Right renal cortex interstitium (tissue), 3 donors: ENCODE measurements at places on chromosomes 11 and 22.

GRCh38 chr11:32497951-32498350 is 62.6 kb upstream of the WT1 start:
- DNase-seq = no peak

GRCh38 chr11:23919455-23919854 is 577.4 kb upstream of the LUZP2 start:
- DNase-seq = no peak

DNA sequence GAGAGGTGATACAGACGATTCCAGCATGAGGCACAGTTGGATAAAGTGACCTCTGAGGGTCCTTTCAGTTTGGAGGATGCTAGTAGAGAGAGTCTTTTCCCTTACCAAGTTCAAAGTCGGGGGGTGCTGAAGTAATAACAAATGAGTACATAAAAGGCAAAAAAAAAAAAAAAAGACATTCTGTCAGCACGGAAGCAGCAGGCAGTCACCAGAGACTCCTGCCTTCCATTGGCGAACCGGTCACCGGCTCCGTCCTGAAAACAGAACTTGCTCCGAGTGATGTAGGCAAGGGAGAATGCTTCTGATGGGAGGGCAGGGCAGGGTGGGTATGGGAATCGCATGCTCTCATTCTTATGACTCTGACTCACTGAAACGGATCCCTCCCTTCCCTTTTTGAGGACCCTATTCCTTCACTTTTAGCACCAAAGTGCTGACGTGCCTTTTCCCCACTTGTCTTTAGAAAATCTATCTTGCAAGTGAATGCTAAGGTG is 65.9 kb downstream of the PRR5L start:
- no peak for DNase-seq

- DNase-seq = no peak
Measured at GRCh38 chr22:23146478-23147205, 1.4 kb downstream of the RAB36 start.

- DNase-seq = peak; percentile 94
Measured at GRCh38 chr11:64688534-64688982, 34.4 kb downstream of the NRXN2 start.

- DNase-seq = no peak
Measured at GRCh38 chr11:80620867-80621266, 1180.0 kb upstream of the TENM4 start.

DNA sequence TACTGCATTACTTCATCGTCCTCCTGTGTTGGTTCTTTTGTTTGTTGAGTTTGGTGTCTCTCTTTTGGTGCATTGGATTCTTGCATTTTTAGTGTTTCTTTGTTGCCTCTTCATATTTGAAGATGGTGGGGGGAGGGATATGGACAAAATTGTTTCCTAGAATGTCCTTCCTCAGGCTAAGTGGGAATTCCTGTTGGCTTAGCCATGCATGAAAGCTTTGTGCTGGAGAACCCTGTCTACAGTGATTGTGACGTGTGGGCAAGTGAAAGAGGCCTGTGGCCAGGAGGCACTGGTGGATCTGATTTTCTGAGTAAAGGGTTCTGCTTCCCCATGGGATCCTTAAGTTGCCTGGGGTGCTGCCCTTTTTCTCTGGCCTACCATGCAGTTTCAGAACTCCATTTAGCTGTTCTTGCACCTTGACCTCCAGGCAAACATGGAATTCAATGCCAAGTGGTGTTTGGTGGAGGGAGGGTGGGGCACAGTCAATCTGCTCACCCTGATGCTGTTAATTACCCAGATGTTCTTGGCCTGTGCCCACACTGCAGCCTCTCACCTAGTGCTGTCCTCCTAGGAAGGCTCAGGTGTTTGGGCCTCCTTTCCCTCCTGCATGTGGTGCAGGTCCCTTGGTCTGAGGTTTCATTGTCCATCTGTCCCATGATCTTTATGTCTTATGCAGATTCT is 46.3 kb upstream of the SLC22A12 start:
- DNase-seq = no peak

DNA sequence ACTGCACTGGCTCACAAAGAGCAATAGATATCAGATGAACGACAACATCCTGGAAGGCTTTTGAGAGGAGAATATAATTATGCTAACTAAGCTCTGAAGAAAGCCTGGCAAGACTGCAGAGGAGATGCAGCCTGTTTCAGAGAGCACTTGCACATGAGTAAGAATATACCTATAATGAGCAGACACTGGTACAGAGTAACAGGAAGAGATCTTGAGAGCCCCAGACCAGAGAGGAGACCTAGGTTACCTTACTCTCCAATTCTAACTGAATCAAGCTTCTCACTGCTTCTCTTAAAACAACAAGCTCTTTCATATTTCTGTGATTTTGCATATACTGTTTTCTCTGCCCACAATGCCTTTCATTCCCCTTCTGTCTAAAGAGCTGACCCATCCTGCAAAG is 66.5 kb downstream of the FAM168A start:
- no peak for DNase-seq

DNA sequence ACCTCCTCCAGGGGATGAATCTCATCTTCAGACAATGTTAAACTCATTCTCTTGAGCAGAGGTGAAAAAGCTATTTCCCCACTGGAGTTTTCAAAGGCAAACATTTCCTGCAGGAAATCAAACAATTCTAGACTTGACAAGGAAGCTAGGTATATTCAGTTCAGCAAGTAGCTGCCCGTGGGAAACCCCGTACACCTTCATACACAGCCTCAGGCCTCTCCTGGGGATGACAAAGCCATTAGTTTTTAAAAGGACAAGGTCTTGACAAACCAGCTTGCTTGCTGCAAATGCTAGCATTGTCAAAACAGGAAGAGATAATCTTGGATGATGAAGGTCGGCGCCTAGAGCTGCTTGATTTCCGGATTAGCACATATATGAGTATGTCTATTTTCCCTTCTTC is 1630.8 kb upstream of the TENM4 start:
- DNase-seq = no peak

GRCh38 chr22:29266564-29267461 is 968 bp downstream of the RHBDD3 start:
- DNase-seq = no peak

DNA sequence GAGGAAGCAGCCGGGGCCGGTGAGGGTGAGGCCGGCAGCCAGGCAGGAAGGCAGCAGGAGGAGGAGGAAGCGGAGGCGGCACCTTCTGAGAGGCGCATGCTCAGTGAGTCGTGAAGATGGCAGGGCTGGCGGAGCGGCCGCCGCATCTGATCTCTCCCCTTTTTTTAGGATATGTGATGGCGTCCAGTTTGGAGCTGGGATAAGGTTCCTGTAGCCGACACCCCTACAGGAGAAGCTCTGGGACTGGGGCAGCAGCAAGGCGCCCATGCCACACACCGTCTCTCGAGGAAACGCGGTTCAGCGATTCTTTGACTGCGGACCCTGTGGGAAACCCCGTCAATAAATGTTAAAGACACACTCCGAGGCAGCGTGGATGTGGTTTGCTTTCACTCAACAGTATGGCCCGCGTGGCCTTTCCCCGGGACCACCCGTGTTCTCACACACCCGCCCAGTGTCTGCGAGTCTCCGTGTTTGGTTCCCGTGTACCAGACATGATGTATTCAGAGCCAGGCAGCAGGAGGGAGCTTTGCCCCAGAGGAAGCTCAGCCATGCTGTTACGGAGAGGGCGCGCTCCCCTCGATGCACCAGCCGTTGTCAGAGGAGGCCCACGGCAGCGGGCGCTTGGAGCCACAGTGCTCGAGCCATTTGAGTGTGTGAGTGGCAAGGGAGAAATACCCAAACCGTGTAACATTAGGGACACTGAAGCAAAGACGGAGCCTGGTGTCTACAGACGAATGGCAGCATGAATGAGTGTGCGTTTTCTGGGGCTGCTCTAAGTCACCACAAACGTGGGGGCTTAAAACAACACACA is 27.7 kb upstream of the PARVB start:
- no peak for DNase-seq

DNA sequence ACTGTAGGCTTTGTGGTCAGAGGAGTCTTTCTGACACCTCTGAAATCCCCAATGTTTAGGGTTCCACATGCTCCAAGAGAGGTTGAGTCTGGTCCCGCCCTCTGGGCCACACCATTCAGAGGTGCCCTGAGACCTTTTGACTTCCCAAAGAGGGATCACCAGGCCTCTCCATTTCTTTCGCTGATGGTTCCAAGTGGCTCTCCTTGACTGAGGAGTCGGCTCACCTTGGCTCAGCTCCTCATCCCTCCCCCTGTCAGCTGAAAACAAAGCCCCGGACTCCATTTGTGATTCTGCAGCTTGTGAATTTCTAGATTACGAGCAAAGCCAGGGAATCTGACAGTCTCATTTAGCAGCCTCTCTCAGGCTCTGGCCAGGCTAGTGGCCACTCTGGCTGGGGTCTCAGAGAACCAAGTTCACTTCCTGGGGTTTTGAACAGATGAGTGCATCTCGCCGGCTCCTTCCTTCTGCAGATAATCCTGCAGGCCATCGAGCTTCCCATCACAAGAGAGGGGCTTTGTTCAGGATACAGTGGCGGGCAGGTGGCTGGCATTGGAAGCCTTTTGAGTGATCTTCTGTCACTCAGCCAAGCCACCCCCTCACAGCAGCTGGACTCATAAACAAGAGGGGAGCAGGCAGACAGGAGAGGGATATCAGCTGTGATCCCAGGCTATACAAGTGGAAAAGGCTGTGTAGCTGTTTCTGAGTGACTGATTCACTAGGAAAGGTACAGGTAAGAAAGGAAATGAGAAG is 102.9 kb downstream of the TRIM29 start:
- DNase-seq = no peak

- no peak for DNase-seq
Measured at GRCh38 chr22:38080474-38080849, 3.5 kb downstream of the SLC16A8 start.

DNA sequence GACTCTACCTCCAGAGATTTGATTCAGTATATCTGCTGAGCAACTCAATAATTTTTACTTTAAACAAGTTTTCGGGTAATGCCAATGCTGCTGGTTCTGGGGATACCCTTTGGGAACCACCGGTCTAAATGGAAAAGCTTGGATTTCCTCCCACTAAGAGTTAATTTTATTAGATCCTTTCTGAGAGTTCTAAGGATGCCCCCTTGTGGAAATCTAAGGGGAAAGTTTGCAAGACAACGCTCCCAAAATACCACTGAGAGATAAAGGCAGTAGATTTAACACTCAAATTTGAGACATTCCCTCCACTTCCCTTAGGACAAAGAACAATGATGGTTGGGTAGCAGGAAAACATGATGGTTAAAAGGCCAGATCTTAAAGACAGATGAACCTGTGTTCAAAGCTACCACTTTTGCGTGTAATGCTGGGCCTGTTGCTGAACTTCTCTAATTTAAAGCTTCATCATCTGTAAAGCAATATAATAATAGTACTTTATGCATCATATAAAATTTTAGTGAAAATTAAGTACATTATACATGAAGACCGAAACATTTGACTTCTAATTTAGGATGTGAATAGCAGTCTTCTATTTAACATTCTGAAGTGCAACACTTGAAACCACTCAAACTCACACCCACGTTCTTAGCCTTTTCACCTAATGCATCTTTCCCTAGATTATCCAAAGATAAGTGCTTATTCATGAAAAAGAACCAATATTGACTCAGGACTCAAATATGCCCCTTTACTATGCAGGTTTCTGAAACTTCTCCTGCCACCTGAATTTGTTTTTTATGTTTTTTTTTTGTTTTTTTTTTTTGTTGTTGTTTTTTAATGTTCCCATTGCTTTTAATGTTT is 110.1 kb upstream of the LUZP2 start:
- DNase-seq = no peak

GRCh38 chr11:95652002-95652472 is 137.5 kb downstream of the FAM76B start:
- no peak for DNase-seq

DNA sequence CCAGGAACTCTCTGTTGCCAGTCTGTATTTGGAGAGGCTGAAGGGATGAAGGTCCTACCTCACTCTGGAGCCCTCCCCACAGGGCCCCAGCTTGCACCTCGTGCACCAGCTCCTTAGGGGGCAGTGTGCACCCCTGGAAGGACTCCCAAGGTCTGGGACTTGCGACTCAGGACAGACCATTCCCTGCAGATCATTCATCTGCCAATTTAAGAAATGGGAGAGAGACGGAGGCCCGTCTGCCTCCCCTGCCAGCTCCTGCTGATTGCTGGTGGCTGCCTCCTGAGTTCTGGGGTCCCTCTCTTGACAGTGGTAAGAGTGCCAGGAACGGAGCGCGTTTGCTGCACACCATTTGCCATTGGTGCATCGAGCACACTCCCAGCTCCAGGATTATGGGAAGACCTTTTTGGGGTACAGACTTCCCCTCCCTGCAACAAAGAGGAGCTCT is 27.4 kb upstream of the MALAT1 start:
- DNase-seq = no peak

DNA sequence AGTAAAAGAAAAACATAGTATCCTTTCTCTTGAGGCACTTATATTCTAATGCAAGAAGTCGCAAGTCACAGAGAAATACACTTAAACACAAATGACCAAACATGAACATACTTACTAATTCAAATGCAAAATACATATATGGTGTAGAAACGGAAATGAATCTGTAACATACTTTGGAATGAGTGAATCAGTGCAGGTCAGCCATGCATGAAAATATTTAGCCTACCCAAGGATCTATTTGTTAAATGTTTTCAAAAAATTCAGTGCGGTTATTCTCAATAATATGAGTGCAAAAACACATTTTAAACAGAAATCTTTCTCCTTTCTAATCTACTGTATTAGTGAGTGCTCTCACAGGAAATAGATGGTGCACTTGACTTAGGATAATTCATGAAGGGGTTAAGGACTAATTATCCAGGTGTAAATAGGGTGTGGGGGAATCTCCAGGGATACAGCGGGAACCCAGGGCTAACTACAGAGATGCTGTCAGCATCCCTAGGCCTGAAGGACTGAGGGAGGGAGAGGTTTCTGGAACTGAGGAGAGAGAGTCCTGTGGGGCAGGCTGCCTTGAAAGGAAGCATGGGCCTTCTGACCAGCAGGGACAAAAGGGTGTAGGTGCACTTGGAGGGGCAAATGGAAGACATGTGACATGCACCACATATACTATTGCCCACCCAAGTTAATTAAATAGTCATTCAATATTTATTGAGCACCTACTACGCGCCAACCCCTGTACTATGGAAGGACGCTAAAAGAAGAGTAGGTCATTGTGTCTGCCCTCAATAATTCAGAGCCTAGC is 139.2 kb downstream of the MAML2 start:
- DNase-seq = no peak

- no peak for DNase-seq
Measured at GRCh38 chr11:19756675-19757475, 44.2 kb downstream of the NAV2 start.
